ENCODE measurements at places on chromosomes 1 and 21.

GRCh38 chr1:32619701-32620485, 30.5 kb downstream of the ZBTB8OS start:
- peaks cover 8% of the 10 kb centered on the region for H3K36me3 ChIP-seq
- H3K4me1 ChIP-seq = no peaks in the 10 kb centered on the region
- H3K27me3 ChIP-seq = no peaks in the 10 kb centered on the region
- DNase-seq = no peak
- no peak overlapping the region for H3K4me3 ChIP-seq

DNA sequence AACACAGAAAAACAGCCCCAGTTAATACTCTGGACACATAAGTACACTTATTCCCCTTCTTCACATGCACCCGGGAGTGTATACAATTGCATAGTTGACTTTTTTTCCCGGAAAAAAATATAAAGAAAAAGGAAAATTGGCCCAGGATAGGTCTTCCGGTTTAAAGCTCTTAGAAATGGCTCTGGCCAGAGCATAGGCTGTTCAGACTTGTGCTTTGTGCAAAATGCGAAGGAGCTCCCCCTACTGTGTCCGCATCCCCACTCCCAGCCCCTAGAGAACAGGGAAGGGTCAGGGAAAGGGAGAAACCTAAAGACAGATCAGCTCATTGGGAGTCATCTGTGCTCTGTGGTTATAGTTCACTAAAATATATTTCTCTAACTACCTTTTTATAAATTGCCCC, 5.5 kb upstream of the MTMR11 start:
- H3K4me1 ChIP-seq = peaks cover 19% of the 10 kb centered on the region
- H3K4me3 ChIP-seq = no peak overlapping the region
- peaks cover 15% of the 10 kb centered on the region for H3K36me3 ChIP-seq
- no peak overlapping the region for H3K27ac ChIP-seq

- DNase-seq = no peak
- H3K27me3 ChIP-seq = peaks cover under 1% of the 10 kb centered on the region
- H3K4me3 ChIP-seq = no peak overlapping the region
- H3K27ac ChIP-seq = no peak overlapping the region
- H3K4me1 ChIP-seq = no peaks in the 10 kb centered on the region
- no peaks in the 10 kb centered on the region for H3K36me3 ChIP-seq
These were observed 49.2 kb upstream of the PAX7 start for GRCh38 chr1:18581420-18581880.

DNA sequence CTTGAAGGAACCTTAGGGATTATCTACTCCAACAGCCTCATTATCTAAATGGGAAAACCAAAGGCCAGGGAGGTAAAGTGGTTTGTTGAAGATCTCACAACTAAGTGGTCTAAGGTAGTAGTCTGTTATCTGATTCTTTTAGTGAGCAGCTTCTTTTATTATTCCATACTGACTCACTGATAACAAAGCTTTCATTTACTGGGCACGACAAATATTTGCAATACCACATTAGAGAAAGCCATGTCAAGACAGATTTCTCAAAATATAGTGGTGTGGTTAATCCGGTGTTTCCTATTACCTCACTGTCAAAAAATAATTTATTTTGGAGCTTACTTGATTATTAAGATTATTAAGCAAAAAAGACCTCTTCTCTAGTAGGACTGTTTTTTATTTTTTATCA, 369.1 kb downstream of the S1PR1 start:
- no peaks in the 10 kb centered on the region for H3K4me1 ChIP-seq
- DNase-seq = no peak
- no peak overlapping the region for H3K27ac ChIP-seq
- H3K36me3 ChIP-seq = no peaks in the 10 kb centered on the region
- peaks cover 3% of the 10 kb centered on the region for H3K27me3 ChIP-seq

- H3K4me1 ChIP-seq = no peaks in the 10 kb centered on the region
- no peaks in the 10 kb centered on the region for H3K36me3 ChIP-seq
- no peak for DNase-seq
- no peak overlapping the region for H3K4me3 ChIP-seq
- H3K27ac ChIP-seq = no peak overlapping the region
- H3K27me3 ChIP-seq = no peaks in the 10 kb centered on the region
These were observed 1383.7 kb downstream of the MRPL39 start for GRCh38 chr21:24223624-24224023.

DNA sequence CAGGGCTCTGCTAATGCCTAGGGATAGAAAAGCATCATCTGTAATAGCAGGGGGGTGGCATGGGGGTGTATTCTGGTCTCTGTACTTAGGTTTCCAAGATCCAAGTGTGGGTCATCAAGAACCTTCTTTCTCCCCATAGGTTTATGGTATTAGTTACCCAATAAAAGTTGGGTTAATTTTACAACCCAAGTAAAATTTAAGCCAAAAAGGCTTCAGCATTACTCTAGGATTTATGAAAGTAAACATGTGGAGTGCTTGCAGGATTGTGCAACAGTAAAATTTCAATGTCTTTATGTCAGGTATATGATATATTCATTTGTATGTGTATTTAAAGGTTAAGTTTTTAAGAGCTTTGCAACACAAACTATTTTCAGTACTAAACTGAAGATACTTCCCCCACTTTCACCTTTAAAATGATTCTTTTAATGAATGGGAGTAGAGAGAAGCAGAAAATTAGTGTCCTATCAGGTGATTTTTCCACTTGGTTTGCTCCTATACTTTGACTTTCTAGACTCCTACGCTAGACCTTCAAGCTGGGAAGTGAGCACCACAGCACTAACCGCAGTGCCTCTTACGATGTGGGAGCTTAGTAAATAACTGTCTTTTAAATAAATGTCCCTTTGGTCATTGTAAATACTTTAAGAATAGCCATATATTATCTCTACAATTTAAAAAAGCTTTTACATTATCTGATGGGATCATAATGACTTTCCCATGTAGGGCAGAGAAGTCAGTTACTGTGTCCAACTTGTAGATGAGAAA, 67.8 kb upstream of the UBE2U start:
- H3K4me3 ChIP-seq = no peak overlapping the region
- no peak overlapping the region for H3K27ac ChIP-seq
- H3K4me1 ChIP-seq = no peaks in the 10 kb centered on the region
- no peak for DNase-seq

DNA sequence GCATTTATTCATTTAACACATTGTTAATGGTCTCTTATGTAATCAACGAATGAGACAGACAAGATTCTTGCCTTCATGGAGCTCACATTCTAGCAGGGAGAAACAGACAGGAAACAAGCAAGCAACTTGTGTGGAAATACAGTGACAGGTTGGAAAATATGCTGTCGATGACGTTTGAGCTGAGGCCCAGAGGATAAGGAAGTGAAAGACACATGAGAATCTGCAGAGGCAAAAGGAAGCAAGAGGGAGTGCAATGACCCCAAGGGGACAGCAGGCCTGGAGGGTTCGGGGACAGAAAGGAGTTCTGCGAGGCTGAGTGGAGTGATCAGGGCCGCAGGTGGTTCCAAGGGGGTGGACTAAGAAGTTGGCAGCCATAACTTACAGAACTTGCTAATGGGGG, 60.6 kb upstream of the AKT3 start:
- no peaks in the 10 kb centered on the region for H3K4me1 ChIP-seq
- no peak overlapping the region for H3K27ac ChIP-seq
- H3K4me3 ChIP-seq = no peak overlapping the region
- no peaks in the 10 kb centered on the region for H3K27me3 ChIP-seq
- H3K36me3 ChIP-seq = no peaks in the 10 kb centered on the region
- no peak for DNase-seq

DNA sequence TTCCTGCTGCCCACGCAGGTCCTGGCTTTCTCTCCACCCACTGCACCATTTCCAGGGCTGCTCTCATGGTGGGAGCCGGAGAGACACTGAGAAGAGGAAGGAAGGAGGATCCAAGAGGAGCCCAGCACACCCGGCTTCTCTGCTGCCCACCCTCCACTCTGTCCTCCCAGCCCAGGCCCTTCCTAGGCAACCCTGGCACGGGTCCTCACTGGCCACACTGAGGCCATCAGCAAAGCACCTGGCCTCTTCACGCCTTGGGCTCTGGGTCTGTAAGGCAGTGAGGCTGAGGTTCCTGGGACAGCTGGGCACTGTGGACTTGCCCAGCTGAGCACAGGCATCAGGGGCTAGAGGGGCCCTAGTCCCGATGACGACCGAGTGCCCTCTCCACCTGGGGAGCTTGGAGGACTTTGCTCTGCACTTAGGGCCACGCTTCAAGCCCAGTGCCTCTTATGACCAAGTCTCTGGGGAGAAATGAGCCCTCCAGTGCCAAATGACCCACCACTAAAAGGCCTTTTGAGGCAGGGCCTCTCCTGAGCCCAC, 43.1 kb downstream of the PDE9A start:
- H3K27ac ChIP-seq = no peak overlapping the region
- H3K4me1 ChIP-seq = no peaks in the 10 kb centered on the region
- H3K4me3 ChIP-seq = no peak overlapping the region
- H3K27me3 ChIP-seq = no peaks in the 10 kb centered on the region
- no peaks in the 10 kb centered on the region for H3K36me3 ChIP-seq

- no peak overlapping the region for H3K27ac ChIP-seq
- H3K36me3 ChIP-seq = peaks cover 4% of the 10 kb centered on the region
- no peak overlapping the region for H3K4me3 ChIP-seq
- peak; percentile 74 for DNase-seq
- H3K27me3 ChIP-seq = no peaks in the 10 kb centered on the region
These were observed 39.4 kb downstream of the ABCG1 start for GRCh38 chr21:42258150-42258884.

All from CD4-positive, alpha-beta T cell (primary cell).